ENCODE measurements at places on chromosomes 7 and 10. TPM values are rescaled to one million over a fixed set of nuclear protein-coding genes. Genes with fewer than 3 reads are reported as not detected.

HPS1 gene
- polyA plus RNA-seq: 101 TPM

CHAT gene
- polyA plus RNA-seq: not detected

ERVW-1 gene
- 1.2 TPM for polyA plus RNA-seq

HOXA5 gene
- polyA plus RNA-seq: not detected

FOXI2 gene
- not detected for polyA plus RNA-seq

GOLGA7B gene
- 0.19 TPM for polyA plus RNA-seq

CNNM2 gene
- 7.9 TPM for polyA plus RNA-seq

MACC1 gene
- polyA plus RNA-seq: 0.01 TPM

CALHM1 gene
- polyA plus RNA-seq: not detected

NAT16 gene
- not detected for polyA plus RNA-seq

IFIT3 gene
- 0.47 TPM for polyA plus RNA-seq

LIPK gene
- polyA plus RNA-seq: not detected

CCDC6 gene
- polyA plus RNA-seq: 14.5 TPM

KEL gene
- 12.6 TPM for polyA plus RNA-seq

PFKFB3 gene
- polyA plus RNA-seq: 37.1 TPM

TEX36 gene
- polyA plus RNA-seq: not detected

TMEM168 gene
- polyA plus RNA-seq: 18.9 TPM

HOXA13 gene
- polyA plus RNA-seq: not detected

CYP3A7 gene
- polyA plus RNA-seq: 0.14 TPM

NUDT13 gene
- 1.7 TPM for polyA plus RNA-seq

SGCE gene
- polyA plus RNA-seq: 65.0 TPM

NPFFR1 gene
- polyA plus RNA-seq: 0.06 TPM

C10orf67 gene
- 0.16 TPM for polyA plus RNA-seq

RTKN2 gene
- 5.3 TPM for polyA plus RNA-seq

All from cardiac muscle cell (in vitro differentiated cells and primary cell).